Activated CD4-positive, alpha-beta memory T cell treated with anti-CD3 and anti-CD28 coated beads, Interleukin-2, amount 10 ng/mL, durations not matched to agents 7 days and 5 days (primary cell): ENCODE measurements at places on chromosomes 1 and 21.

- no peak for DNase-seq
These were observed 5.8 kb upstream of the IKBKE start for GRCh38 chr1:206464456-206464964.

DNA sequence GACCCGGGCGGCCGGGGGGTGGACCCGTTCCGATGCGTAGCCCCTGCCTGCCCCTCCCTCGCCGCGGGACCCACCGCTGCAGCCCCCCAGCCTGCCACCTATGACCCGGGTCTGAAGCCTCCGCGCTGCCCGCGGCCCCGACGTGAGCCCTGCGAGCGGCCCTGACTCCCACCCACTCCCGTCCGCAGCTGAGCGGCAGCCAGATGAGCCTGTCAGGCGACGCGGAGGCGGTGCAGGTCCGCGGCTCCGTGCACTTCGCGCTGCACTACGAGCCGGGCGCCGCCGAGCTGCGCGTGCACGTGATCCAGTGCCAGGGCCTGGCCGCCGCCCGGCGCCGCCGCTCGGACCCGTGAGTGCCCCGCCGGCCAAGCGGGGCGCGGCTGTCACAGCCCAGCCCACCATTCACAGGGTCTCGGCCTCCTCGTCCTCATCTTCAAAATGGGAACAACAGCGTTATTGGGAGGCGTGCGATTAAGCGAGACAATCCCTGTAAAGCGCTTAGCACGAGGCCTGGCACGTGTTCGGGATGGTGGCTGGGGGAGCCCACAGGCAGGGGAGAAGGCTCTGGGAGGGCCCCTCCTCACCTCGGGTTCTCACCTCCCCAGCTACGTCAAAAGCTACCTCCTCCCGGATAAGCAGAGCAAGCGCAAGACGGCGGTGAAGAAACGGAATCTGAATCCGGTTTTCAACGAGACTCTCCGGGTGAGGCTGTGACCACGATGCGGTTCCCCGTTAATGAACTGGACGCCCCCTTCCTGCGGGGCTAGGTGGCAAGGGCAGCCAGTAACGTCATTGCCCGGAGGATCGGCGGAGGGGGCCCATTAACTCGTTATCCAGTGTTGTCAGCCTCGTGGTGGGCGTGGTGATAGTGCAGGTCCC is 8.2 kb downstream of the SYTL1 start:
- DNase-seq = no peak

DNA sequence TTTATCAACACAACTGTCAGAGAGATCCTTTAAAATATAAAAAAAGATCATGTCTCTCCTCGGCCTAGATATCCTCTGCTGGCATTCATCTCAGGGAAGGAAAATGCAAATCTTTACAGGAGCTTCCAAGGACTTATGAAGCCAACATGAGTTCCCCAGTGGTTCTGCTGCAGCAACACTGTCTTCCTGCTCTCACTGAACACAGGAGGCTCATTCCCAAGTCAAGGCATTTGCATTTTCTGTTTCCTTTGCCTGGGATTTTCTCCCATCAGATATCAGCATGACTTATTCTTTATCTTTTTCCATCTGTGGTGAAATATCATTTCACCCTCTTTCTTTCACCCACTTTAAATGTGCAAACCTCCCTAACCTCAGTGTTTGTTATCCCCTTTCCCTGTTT is 513.8 kb upstream of the ZP4 start:
- no peak for DNase-seq

- no peak for DNase-seq
These were observed 46.4 kb downstream of the GORAB start for GRCh38 chr1:170578359-170578758.

- DNase-seq = no peak
These were observed 14.7 kb downstream of the INTS3 start for GRCh38 chr1:153742411-153743142.
